Activated naive CD8-positive, alpha-beta T cell treated with anti-CD3 and anti-CD28 coated beads for 36 hours (primary cell): ENCODE measurements at places on chromosomes 11 and 22. TPM values are rescaled to one million over a fixed set of nuclear protein-coding genes. Genes with fewer than 3 reads are reported as not detected.

- DNase-seq: no peak
Measured at GRCh38 chr11:99505316-99505715, 484.6 kb downstream of the CNTN5 start.

DNA sequence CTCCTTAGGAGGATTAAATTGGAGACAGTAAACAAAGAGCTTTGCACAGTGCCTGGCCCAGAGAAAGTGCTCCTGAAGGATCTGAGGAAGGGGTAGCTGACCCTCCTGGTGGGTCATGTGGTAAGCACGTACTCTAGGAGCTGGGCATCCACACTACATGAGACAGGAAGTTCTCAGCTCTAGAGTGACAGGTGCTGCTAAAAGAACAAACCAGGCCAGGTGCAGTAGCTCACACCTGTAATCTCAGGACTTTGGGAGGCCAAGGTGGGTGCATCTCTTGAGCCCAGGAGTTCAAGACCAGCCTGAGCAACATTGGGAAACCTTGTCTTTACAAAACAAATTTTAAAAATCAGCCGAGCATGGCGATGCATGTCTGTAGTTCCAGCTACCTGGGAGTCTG, 13.1 kb downstream of the SLC43A1 start:
- DNase-seq: no peak

The OR5D13 gene
- total RNA-seq: not detected

DNA sequence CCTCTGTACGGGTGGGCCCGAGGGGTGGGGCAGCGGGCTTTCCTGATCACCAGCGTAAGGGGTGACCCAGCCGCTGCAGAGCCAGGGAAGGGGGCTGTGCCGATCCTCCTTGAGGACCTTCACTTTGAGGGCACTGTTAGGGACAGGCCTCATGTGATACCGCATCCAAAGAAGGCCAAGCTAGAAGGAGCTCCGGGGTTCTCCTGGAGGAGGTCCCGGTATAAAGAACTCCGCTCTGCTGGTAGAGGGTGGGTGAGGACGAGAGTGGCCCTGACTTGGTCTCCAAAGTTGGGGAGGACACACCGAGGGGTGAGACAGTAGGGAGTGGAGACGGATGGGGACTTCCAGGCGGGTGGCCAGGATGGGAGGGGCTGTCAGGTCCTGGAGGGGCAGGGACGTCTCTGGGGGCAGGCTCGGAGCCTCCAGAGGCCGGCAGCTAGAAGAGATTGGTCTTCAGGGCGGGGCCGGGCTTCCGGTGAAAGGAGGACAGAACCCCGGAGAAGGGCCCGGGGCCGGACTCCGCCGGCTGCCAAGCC, 4.6 kb downstream of the PHOX2A start:
- DNase-seq: no peak

DNA sequence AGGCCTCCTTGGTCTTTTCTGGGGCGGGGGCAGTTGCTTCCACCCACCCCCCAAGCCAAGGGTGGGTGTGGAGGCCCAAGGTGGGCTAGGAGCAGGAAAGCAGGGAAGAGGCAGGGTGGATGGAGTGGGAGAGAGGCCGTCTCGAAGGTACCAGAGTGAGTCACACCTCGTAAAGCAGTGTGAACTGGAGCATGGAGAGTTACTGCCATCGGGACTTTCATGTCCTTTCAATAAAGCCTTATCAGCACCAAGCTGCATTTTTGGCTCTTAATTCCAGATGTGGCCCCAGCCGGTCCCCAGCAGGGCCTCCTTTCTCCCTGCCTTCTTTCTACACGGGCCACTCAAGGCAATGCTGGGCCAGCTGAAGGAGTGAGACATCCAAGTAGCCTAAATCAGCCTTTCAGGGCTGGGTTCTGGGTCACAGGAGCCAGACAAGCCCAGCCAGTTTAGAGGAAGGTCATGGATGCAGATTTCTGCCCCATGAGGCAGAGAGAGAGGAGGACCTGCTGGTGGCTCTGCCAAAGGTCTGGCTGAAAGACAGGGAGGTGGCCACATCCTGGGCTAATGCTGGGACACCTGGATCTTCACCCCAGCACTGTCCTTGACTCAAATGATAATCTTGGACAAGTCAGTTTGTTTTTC, 59.0 kb upstream of the CD82 start:
- DNase-seq: no peak

GRCh38 chr11:62108017-62108750, 15.6 kb upstream of the INCENP start:
- no peak for DNase-seq

DNA sequence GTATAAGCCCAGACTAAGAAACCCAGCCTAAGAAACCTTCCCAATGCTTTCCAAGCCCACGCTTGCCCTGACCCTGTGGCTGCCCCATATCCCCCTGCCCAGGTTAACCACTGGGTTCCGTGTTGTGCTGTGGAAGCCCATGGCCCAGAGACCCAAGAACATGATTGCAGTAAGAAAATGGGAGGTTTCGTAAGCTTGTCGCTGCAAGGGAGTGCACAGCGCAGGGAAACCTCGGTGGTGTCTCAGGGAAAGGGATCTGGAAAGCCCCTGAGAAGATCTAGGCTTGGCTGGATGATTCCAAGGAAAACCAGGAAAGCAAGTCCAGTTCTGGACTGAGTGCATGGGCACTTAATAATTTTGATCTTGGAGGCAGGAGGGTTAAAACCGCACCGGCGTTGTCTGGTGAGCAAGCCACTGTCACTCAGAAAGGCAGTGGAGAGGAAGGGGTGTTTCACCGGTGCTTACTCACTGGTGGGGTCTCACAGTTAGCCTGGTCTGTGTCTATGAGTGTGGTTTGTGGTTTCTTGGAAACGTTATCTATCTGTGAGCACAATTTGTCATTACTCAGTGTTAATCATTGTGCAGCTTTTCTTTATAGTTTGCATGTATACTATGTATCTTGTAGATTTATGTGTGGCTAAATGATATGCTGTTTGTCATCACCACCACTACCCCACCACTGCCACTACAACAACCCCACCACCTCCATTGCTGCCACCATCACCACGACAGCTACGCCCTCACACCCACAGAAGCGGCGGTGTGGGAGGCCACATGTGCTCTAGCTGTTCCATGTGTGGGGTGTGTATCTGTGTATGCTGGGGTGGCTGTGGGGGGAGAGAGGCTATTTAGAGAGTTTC, 53.3 kb upstream of the PRDM11 start:
- no peak for DNase-seq

The DRICH1 gene
- not detected for total RNA-seq

DNA sequence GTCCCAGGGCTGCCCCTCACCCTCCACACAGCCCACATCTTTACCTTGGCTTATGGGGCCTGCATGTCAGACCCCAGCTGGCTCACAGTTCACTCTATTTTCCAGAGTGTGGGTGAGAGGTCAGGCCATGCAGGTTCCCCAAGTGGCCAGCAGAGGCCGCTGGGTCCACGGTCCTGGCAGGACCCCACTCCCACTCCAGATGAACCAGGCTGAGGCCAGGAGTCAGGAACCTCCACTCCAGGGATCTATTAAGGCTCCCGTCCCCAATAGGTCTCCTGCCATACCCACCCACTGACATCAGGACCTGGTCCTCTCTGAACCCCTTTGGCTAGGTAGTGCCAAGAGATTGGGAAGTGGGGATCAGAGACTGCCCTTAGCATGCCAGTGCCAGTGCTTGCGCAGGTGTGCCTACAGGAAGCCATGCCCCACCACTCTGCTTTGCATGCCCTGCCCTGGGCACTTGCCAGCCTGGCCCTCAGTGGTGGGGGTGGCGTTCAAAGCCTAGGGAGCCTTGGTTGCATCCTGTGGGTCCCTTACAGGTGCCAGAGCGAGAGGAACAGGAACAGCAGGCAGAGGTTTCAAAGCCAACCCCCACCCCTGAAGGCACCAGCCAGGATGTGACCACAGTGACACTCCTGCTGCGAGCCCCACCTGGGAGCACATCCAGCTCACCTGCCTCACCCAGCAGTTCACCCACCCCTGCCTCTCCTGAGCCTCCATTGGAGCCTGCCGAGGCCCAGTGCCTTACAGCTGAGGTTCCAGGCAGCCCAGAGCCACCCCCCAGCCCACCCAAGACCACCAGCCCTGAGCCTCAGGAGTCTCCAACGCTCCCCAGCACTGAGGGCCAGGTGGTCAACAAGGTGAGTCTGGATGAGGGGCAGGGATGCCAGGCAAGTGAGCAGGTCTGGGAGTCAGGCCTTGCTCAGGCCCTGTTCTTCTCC, 8.3 kb downstream of the SMTN start:
- peak; percentile 35 for DNase-seq

- no peak for DNase-seq
Measured at GRCh38 chr11:36500315-36500721, 9.8 kb downstream of the TRAF6 start.

- no peak for DNase-seq
Measured at GRCh38 chr11:7545611-7546010, 31.8 kb downstream of the PPFIBP2 start.

The POLA2 gene
- 73.8 TPM for total RNA-seq

The PRDM11 gene
- total RNA-seq: 4.8 TPM

DNA sequence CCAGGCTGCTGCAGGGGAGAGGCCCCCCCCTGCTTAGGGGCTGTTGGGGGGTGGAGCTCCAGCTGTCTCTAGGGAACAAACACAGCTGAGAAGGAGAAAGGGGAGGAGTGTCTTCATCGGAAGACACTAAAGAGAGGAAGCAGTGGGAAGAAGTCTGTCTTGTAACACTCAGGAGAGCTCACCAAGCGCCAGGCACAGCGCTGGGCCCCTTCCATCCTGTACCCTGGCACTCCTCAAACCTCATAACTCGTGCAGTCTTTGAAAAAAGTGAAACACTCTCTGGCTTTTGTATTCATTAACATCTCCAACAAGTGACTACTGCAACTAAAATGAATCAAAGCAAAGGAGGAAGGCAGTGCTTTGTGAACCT, 67.4 kb upstream of the PRDM11 start:
- no peak for DNase-seq

GRCh38 chr22:26324150-26324549, 104.9 kb upstream of the ASPHD2 start:
- no peak for DNase-seq

- no peak for DNase-seq
Measured at GRCh38 chr11:126390272-126390867, 34.9 kb downstream of the ST3GAL4 start.

DNA sequence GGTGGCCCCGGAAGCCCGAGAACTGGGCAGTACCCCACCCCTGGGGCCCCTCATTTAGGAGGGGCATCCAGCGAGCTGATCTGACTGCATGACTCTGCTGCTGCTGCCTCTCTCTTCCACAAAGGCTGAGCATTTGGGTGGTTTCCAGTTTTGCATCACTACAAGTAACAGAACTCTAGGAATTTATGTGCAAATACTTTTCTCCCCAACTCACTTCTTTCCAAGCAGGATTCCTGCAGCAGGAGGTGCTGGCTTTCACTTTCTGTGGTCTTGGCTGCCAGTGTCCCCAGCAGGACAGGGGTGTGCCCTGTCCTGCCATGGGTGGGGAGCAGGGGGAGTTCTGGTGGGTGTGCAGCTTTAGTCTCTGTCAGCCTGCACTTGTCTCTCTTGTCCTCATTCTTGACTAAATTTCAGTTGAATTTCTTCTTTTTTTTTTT, 21.2 kb downstream of the UPB1 start:
- DNase-seq: no peak

GRCh38 chr11:106409222-106409621, 331.8 kb downstream of the AASDHPPT start:
- no peak for DNase-seq

DNA sequence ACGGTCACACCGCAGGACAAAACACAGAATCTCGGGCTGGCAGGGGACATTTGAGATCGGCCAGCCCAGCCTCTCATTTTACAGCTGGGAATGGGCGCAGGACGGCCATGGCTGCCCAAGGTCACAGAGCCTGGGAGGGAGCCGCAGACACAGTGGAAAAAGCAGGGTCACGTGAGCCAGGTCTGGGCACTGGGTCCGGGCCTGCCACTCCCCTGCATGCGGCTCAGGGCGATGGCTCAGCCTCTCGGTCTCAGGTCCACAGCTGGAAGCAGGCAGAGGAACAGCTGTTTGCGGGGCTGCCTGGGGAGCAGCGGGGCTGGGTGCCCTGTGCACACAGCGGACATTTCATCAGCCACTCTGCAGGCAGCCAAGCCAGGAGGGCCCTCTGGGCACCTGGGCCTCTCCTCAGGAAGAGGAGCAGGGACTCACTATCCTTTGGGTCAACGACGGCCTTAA, 10.4 kb upstream of the PPARA start:
- no peak for DNase-seq

- DNase-seq: no peak
Measured at GRCh38 chr11:108319541-108320145, 96.8 kb downstream of the ATM start.

DNA sequence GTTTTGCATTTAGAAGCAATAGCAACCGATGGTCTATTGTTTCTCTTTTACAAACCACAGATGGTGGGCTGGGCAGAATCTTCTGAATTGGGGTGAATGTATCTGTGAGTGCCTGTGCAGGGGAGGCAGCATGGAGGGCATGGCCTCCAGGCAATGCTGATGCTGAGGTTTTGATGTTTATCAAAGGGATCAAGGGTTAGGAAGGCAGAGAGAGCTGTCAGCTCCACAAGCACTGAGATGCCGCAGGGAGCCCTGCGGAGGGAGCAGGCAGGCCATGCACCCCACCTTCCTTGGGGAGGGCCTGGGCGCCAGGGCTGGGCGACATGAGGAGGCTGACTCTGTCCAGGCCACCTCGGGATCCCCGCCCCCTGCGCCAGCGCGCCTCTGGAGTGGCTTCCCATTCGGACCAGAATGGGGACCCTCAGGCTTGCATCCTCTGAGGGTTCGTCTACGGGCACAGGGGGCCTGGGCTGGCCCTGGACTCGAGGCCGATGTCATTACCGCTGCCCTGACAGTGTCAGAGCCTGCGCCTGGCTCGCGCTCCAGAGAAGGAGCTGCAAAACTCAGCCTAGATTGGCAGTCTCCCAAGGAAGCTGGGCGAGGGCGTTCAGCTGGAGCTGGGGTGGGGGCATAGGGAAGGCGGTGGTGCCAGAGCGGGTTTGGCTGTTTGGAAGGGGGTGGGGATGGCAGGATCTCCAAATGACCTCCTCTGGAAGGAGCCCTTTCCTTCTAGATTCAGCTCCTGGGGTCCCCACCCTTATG, 13.9 kb upstream of the TH start:
- no peak for DNase-seq

DNA sequence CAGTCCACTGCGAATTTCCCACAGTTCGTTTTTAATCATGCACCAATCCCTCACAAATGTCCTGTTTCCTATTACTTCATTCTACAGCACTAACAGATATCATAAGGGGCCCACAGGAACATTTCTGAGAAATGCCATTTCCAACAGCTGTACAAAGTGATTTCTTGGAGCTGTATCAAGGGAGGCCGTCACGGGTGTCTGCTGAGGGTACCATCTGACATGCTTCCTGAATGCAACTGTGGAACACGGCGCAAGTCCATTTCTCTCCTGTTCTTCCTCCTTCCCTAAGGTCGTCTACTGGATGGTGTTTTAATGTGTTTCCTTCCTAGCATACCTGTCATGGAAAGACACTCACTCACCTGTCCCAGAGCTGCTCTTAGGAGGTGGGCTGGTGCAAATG, 320.7 kb downstream of the LARGE1 start:
- no peak for DNase-seq

The OR5L1 gene
- not detected for total RNA-seq
